ENCODE measurements at places on chromosomes 6 and 20.
A peak's percentile ranks its signal among the peaks of the same experiment; 100 is the strongest.

DNA sequence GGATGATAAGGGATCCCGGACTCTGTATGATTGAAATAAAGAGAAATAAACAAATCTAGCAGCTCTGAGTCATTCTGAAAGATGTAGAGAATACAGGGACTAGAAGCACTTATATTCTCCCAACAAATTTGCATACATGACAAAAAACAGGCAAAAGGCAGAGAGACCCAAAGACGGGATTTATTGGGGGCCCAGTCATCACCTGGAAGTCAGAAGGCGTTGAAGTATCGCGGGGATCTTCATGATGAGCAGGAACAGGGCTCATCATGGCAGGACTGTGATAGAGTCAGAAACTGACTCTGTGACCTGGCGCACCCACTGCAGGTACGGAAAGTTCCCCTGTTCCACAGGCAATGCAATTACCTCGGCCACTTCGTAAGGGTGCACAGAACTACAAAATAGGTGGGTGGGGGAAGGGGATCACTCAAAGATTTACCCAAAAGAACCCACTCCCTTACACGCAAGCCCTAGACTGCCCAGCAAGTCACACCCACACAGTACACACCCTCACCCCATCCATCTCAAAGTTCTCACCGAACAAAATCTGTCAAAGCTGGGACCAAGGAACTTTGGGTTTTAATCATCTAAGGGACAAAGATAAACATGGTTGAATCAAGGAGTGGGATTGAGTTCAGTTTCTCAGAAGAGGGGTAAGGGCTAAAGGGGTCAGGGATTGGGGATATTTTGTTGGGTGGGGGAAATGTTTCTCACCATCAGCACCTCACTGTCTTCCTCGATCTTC lies 1.4 kb downstream of the CUTA start:
- peak overlapping the region; percentile 96 for H3K27ac ChIP-seq
- no peaks in the 10 kb centered on the region for H3K27me3 ChIP-seq
- peak overlapping the region; percentile 86 for H3K4me3 ChIP-seq
- H3K36me3 ChIP-seq = no peaks in the 10 kb centered on the region

GRCh38 chr6:42407379-42407778 lies 44.3 kb downstream of the TRERF1 start:
- peak; percentile 96 for DNase-seq
- no peaks in the 10 kb centered on the region for H3K27me3 ChIP-seq
- H3K4me1 ChIP-seq = peaks cover 36% of the 10 kb centered on the region

DNA sequence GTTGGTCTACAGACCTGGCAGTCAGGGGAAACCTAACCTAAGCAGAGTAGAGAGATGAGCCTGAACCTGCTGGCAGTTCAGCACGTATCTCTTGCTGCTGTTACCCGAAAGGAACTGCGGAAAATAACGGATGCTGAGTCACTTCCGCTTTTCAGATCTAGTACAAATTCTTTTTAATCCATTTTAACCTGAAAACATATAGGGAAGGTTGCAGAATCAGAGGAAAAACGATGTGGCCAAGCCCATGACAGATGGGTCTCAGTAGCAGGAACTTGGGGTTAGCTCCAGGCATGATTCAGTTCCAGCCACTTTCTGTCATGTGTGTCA lies 351.9 kb upstream of the PRND start:
- H3K27me3 ChIP-seq = no peaks in the 10 kb centered on the region
- H3K4me1 ChIP-seq = no peaks in the 10 kb centered on the region
- no peak overlapping the region for H3K4me3 ChIP-seq
- no peak for DNase-seq

DNA sequence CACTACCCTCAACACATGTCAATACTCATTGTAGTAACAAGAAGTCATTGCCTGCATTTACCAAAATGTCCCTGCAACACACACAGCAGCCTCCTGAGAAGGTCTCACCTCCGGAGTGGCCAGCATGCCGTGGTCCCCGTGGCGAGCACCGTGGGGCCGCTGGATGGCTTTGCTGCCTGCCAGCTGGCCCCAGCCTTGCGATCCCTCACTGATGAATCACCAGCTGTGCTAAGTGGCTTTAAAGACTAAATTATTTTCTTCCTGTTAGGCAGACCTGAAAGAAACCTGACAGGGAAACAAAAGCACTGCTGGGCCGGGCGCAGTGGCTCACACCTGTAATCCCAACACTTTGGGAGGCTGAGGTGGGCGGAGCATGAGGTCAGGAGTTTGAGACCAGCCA lies 306.7 kb downstream of the CDH4 start:
- H3K27me3 ChIP-seq = no peaks in the 10 kb centered on the region
- peak; percentile 54 for DNase-seq
- H3K27ac ChIP-seq = no peak overlapping the region
- no peak overlapping the region for H3K4me3 ChIP-seq

DNA sequence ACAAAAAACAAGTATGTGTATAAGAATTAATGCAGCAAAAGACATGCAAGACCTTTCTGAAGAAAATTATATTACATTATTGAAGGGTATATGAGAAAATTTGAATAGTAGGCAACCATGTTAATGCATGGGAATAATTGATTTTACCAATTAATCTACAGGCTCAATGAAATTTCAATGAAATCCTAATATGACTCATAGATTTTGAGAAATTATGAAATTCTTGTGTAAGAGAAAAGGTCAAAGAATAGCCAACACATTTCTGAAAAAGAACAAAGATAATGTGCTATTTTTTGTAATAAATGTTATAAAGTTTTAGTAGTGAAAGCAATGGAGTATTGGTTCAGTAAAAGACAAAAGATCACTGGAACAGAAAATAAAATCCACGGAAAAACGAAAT lies 18.4 kb downstream of the TSBP1 start:
- no peaks in the 10 kb centered on the region for H3K4me1 ChIP-seq
- H3K27ac ChIP-seq = no peak overlapping the region
- DNase-seq = no peak
- H3K36me3 ChIP-seq = no peaks in the 10 kb centered on the region
- no peak overlapping the region for H3K4me3 ChIP-seq

GRCh38 chr6:68445926-68446325 lies 189.2 kb upstream of the ADGRB3 start:
- H3K27me3 ChIP-seq = no peaks in the 10 kb centered on the region
- H3K4me1 ChIP-seq = no peaks in the 10 kb centered on the region
- no peaks in the 10 kb centered on the region for H3K36me3 ChIP-seq
- DNase-seq = no peak
- H3K27ac ChIP-seq = no peak overlapping the region

- no peaks in the 10 kb centered on the region for H3K36me3 ChIP-seq
- DNase-seq = peak; percentile 97
- H3K4me1 ChIP-seq = peaks cover 40% of the 10 kb centered on the region
These were observed 25.3 kb upstream of the TOP1 start for GRCh38 chr20:41003143-41003935.

GRCh38 chr6:25223490-25223991 lies 55.6 kb upstream of the CARMIL1 start:
- peak; percentile 79 for DNase-seq
- H3K4me1 ChIP-seq = peaks cover 24% of the 10 kb centered on the region
- no peaks in the 10 kb centered on the region for H3K27me3 ChIP-seq
- no peaks in the 10 kb centered on the region for H3K36me3 ChIP-seq
- peak overlapping the region; percentile 65 for H3K4me3 ChIP-seq

- peaks cover 46% of the 10 kb centered on the region for H3K4me1 ChIP-seq
- H3K36me3 ChIP-seq = no peaks in the 10 kb centered on the region
- no peaks in the 10 kb centered on the region for H3K27me3 ChIP-seq
- peak overlapping the region; percentile 57 for H3K4me3 ChIP-seq
These were observed 4.6 kb downstream of the SYTL3 start for GRCh38 chr6:158654498-158654897.

- no peaks in the 10 kb centered on the region for H3K4me1 ChIP-seq
- H3K4me3 ChIP-seq = no peak overlapping the region
- H3K36me3 ChIP-seq = no peaks in the 10 kb centered on the region
- H3K27ac ChIP-seq = no peak overlapping the region
These were observed 220.5 kb downstream of the FNDC1 start for GRCh38 chr6:159389695-159390094.

GRCh38 chr6:13987400-13987865 lies 62.7 kb downstream of the RNF182 start:
- H3K4me3 ChIP-seq = no peak overlapping the region
- no peak overlapping the region for H3K27ac ChIP-seq
- peaks cover 17% of the 10 kb centered on the region for H3K4me1 ChIP-seq
- no peaks in the 10 kb centered on the region for H3K27me3 ChIP-seq

DNA sequence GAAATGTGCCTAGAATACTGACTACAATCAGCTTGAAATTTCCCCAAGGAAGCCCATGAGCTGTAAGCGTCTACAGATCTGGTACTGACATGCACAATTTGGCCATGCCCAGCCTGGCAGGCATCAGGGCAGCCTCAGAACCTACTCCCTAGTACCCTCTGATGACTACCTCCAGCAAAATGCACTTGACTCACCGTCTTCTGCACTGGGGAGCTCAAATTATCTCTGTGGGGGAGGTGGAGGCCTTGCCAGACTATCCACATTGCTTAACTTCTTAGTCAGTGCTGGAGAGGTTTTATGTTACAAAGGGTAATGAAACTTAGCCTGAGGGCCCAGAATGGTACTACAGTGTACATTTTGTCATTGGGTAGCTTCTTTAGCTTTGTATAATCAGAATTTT lies 126.0 kb upstream of the ADGRF1 start:
- peaks cover 23% of the 10 kb centered on the region for H3K4me1 ChIP-seq
- H3K27ac ChIP-seq = peak overlapping the region; percentile 50
- no peaks in the 10 kb centered on the region for H3K36me3 ChIP-seq
- DNase-seq = peak; percentile 95
- no peaks in the 10 kb centered on the region for H3K27me3 ChIP-seq

DNA sequence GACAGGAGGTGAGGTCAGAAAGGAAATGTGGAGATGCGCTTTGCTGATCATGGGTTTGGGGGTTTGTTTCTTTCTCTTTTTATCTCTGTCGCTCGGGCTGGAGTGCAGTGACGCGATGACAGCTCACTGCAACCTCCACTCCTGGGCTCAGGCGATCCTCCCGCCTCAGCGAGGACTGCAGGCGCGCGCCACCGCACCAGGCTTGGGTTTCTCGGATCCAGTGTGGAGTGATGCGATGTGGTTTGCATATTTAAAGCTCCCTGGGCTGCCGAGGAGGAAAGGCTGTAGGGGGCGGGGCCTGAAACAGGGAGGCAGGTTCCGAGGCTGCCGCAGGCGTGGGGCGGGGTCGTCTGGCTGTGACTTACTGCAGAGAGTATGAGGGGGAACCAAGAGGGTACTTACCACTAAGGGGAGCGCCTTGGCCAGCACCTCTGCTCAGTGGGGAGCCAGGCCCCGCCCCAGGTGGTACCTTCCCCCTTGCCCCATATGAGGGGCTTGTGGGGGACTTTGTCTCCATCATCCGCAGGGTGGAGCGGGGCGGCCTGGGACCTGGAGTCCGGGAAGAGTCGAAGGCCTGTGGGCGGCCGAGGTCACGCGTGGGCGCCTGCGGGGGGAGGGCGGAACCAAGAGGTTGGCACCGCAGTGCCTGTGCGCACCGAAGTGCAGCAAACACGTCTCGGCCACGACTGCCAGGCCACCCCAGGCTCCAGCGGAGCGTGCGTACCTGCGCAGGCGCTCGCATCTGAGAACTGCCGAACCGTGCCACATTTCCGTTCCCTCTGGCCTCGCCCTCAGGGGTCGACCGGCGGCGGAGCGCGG lies 12.7 kb upstream of the BAK1 start:
- no peaks in the 10 kb centered on the region for H3K36me3 ChIP-seq
- H3K4me3 ChIP-seq = no peak overlapping the region
- no peaks in the 10 kb centered on the region for H3K27me3 ChIP-seq
- DNase-seq = no peak

- no peak for DNase-seq
- no peak overlapping the region for H3K4me3 ChIP-seq
- H3K36me3 ChIP-seq = no peaks in the 10 kb centered on the region
These were observed 46.9 kb upstream of the POU3F2 start for GRCh38 chr6:98787435-98787834.

- H3K27ac ChIP-seq = no peak overlapping the region
- H3K36me3 ChIP-seq = no peaks in the 10 kb centered on the region
- peak overlapping the region; percentile 81 for H3K4me3 ChIP-seq
- H3K27me3 ChIP-seq = no peaks in the 10 kb centered on the region
- no peaks in the 10 kb centered on the region for H3K4me1 ChIP-seq
These were observed 150.5 kb upstream of the PRSS16 start for GRCh38 chr6:27096834-27097511.

DNA sequence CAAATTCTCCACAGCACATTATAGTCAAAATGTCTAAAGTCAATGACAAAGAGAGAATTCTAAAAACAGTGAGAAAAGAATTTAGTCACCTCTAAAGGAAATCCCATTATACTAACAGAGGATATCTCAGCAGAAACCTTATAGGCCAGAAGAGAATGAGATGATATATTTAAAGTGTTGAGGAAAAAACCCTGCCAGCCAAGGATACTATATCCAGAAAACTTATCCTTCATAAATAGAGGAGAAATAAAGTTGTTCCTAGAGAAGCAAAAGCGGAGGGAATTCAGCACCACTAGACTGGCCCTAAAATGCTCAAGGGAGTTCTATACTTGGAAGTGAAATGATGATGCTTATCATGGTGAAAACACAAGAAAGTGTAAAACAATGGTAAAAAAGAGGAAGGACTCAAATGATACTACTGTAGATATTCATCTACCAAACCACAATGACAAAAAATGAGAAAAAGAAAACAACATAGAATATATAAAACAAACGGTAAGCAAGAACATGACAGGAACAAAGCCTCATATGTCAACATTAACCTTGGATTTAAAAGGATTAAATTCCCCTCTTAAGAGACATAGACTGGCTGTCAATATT lies 16.7 kb downstream of the GPRC6A start:
- DNase-seq = no peak
- no peaks in the 10 kb centered on the region for H3K27me3 ChIP-seq

- DNase-seq = no peak
- H3K27ac ChIP-seq = no peak overlapping the region
- no peaks in the 10 kb centered on the region for H3K27me3 ChIP-seq
These were observed 222.9 kb downstream of the TTLL2 start for GRCh38 chr6:167547751-167548150.
